ENCODE measurements at places on chromosomes 4 and X.

DNA sequence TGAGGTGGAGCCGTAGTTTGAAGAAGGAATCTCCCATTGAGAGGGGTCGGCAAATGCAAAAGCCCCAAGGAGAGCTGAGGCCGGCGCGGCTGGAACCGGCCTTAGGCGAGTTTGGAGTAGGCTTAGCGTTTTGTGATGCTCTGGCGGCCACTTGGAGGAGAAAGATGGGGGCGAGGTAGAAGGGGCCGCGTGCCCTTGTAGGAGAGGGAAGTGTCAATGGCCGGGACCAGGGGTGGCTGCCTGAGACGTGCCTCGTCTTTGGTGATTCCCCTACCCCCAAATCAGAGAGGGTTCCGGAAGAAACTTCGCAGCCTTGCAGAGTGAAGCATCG is 11.7 kb downstream of the MSX1 start:
- no peak for DNase-seq

DNA sequence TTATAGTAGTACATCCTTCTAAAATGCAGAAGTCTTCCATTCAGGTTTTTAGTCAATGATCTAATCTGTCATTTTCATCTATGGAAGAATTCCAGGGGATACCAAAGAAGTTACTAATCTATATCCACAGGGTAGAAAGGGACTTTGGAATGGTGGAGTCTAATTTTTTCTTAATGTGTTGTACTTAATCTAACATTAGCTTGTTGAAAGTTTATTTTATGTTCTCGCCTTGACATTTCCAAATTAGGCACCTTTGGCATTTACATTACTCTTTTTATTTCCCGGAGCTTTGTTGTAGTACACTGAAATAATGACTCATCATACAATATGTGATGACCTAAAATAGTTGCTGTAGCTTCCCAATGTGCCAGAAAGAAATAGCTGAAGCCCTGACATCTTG is 91.5 kb downstream of the HTR2C start:
- DNase-seq = no peak

GRCh38 chrX:44708470-44708869 is 135.4 kb upstream of the DUSP21 start:
- DNase-seq = peak; percentile 2

DNA sequence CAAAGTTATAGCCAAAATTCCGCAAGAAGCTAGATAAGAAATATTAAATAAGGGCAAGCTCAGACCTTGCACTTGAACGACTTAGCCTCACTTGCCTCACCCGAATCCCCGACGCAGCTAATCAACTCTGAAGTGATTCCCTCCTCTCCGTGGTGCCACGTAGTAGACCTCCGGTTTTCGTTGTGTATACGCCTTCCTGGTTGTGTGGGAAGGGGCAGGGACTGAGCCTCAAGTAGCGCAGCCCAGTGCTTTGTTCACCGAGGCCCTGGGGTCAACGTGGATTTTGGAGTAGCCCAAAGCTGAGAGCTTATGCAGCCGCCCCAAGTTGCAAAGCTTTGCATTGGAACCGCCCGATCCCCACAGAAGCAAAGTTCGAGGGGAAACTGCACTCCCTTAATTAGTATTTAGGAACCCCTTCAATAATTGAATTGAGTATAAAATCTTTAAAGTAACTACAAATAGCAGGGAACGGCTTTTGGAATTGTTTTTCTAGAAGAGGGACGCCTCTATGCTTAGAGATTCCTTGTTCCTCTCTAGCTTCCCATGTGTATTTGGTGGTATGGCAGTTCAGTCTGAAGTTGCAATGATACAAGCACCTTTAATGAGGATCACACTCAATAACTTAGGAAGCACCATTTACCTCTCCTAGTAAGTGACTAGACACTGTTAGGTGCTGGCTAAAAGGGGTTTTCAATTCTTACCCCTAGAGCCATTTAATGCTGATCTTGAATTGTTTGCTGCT is 55.7 kb downstream of the LINC00632 start:
- no peak for DNase-seq

DNA sequence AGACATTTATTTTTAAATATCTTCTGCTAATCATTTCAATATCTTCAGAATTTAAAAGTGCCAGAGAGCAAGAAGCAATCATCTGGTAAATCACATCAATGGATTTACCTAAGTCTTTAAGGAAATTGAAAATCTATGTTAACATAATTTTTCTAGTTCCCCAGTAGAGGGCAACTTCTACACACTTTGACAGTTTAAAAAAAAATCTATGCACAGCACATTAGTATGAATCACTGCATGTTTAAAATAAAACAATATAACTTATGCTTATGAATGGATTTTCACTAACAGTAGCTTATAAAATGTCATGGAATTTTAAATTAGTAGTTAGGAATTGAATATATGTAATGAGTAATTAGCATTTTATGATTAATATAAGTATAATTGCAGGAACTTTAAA is 126.5 kb downstream of the REELD1 start:
- no peak for DNase-seq

- DNase-seq = no peak
Measured at GRCh38 chr4:100569196-100569595, 51.4 kb upstream of the EMCN start.

All from inflammatory macrophage (primary cell).